ENCODE measurements at places on chromosomes 1 and 21.

DNA sequence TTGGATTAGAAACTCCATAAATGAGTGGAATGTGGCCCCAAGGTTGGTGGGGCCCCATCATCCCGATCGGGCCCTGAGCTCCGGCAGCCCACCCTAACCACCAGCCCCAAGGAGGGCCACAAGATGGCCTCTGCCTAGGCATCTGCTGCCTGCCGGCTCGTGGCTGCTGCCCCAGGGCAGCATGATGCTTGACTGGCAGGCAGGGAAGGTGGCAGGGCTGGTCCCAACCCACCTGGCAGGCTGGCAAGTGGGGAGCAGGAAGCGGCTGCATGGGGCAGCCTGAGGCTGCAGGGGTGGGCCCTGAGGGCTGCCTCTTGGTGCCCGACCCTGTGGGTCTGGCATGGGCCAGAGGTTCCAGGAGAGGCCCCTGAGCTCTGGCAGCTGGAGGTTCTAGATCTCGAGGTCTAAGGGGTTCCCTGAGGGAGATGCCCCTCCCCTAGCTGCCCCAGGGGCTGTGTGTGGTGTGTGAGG, 760 bp upstream of the GJC2 start:
- no peak for DNase-seq

GRCh38 chr1:59113876-59114457, 182.9 kb upstream of the FGGY start:
- no peak for DNase-seq

DNA sequence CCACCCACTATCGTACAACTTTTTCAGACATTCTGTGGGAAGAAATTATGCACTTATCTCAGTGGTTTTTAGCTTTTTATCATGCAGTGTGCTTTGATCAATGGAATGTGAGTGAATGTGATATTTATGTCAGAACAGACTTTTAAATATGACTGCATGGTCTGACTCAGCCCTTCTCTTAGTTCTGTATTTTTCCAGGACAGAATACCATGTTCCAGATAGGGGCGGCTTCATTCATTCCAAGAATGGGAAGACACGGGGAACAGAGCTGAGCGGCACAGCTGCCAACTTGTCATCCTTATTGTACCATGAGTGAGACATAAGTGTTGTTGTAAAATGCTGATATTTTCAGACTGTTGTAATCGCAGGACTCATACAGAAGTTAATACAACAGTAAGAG, 214.6 kb upstream of the NCAM2 start:
- DNase-seq, result no peak

DNA sequence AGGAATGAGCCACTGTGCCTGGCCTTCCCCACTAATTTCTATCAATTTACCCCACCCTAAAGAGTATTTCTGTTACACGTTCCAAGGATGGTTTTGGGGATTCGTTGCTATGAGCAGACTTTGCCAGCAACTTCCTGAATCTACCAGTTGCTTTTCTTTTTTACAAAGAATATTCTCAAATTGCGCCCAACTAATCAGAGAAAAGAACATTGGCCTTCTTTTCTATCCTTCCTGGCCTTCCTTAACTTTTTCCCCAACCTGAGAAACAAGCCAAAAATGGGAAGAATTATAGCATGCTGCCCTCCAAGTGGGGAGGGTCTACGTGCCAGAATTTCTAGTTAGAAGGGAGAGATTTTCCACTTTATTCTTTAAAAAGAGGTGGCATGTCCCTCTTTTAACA, 44.9 kb upstream of the SLC45A1 start:
- no peak for DNase-seq

DNA sequence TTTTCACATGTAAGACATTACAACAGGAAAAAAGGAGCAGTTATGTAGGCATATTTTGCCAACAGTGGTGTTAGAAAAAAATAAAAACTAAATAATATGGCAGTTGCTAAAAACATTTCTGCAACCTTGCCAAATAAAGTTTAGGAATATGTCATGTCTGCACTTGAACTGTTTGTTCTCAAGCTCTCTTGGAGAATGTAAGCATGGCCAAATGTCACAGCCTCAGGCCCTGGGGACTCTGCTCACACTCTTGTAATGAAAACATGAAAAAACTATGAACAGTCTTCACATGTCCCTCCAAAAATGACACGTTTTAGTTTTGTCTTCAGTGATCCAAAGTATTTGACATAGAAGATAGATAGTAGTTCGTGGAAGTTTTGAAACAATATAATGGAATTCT, 753.3 kb downstream of the LTN1 start:
- DNase-seq, result no peak

DNA sequence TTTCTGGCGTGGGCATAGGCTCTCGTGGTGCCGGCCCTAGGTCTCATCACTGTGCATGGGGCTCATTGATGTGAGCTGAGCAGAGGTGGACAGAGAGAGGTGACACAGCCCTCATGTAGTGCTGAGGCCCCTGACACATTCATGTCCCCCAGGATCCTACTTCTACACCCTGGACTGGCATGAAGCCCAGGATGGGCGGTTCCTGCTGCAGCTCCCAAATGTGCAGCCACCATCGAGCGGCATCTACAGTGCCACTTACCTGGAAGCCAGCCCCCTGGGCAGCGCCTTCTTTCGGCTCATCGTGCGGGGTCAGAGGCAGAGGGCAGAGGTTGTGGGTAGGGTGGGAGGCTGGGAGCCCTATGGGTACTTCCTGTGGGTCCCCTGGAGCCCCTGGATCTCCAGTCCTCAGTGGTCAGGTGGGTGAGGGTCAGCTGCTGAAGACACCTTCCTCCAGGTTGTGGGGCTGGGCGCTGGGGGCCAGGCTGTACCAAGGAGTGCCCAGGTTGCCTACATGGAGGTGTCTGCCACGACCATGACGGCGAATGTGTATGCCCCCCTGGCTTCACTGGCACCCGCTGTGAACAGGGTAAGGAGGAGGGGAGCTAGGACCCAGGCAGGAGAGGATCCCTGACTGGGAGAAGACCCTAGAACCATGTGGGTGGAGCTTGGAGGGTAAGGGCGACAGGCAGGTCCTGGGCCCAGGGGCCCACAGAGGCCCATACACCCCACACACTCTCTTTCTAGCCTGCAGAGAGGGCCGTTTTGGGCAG, 6.1 kb downstream of the TIE1 start:
- DNase-seq, result no peak

DNA sequence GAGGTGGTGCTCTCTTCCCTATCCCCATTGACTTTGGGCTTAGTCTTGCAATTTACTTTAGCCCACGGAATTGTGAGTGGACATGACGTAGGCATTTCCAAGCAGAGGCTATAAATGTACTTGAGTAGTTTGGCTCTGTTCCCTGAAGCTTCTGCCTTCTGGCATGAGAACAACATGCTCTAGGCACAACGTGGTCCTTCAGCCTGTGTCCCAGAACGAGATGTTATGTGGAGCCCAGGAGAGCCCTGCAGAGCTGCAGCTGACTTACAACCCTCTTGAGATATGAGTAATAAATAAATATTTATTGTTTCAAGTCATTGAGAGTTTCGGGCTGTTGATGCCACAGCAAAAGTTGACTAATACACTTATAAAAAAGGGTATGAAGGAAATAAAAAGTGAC, 105.2 kb upstream of the HMGB4 start:
- DNase-seq, result no peak

DNA sequence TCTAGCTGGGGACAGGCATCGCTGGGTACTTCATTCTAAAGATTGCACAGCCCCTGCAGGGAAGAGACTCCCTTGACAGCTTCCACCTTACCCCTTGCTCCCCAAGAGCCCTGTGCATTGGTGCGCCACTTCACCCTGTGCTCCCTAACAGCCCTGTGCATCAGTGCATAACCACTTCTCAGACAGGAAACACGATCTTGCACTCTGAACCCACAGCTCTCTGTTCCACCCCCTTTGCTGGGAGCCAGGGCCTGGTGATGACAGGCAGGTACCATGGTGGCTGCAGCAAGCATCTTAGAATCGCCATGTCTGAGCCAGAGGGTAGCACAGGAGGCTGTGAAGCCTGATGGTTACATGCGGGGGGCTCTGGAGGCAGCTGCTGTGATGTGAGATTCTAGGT, 5.0 kb downstream of the ALPL start:
- peak; percentile 63 for DNase-seq

Measured in GM12891 (cell line).